ENCODE measurements at places on chromosomes 11 and 22. TPM values are rescaled to one million over a fixed set of nuclear protein-coding genes. Genes with fewer than 3 reads are reported as not detected.

GRCh38 chr11:108369064-108369463, 98.3 kb downstream of the C11orf65 start:
- H3K4me1 ChIP-seq, result no peaks in the 10 kb centered on the region
- H3K36me3 ChIP-seq, result peaks cover 8% of the 10 kb centered on the region
- no peaks in the 10 kb centered on the region for H3K27me3 ChIP-seq
- no peak overlapping the region for H3K4me3 ChIP-seq
- no peak for DNase-seq
- no peak overlapping the region for H3K27ac ChIP-seq

DNA sequence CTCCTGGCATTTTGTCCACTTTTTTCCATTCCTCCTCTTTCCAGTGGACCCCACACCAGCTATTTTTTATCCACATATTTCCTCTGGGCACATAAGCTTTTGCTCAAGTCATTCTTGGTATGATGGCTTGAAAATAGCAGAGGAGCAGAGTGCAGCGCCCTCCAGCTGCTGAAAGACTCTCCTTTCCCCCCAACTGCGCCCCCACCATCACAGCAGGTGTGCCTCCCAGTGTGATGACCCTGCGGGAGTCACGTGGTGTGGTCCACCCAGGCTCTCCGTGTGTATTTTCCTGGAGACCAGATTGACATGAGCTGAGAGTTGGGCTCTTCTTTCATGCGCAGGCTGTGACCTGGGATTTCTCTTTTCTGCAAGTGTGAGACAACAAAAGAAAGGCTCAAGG, 1241.6 kb downstream of the TBC1D22A start:
- no peaks in the 10 kb centered on the region for H3K36me3 ChIP-seq
- no peak overlapping the region for H3K27ac ChIP-seq
- no peaks in the 10 kb centered on the region for H3K27me3 ChIP-seq
- no peaks in the 10 kb centered on the region for H3K4me1 ChIP-seq
- no peak for DNase-seq

GRCh38 chr22:25368271-25368670, 148.8 kb downstream of the CRYBB2 start:
- no peak for DNase-seq
- no peak overlapping the region for H3K27ac ChIP-seq
- H3K27me3 ChIP-seq, result no peaks in the 10 kb centered on the region
- H3K36me3 ChIP-seq, result no peaks in the 10 kb centered on the region
- H3K4me3 ChIP-seq, result no peak overlapping the region

GRCh38 chr22:49599039-49599438, 228.6 kb downstream of the BRD1 start:
- H3K4me3 ChIP-seq, result no peak overlapping the region
- peaks cover 3% of the 10 kb centered on the region for H3K36me3 ChIP-seq
- no peaks in the 10 kb centered on the region for H3K27me3 ChIP-seq
- H3K4me1 ChIP-seq, result no peaks in the 10 kb centered on the region
- DNase-seq, result no peak
- H3K27ac ChIP-seq, result no peak overlapping the region

DNA sequence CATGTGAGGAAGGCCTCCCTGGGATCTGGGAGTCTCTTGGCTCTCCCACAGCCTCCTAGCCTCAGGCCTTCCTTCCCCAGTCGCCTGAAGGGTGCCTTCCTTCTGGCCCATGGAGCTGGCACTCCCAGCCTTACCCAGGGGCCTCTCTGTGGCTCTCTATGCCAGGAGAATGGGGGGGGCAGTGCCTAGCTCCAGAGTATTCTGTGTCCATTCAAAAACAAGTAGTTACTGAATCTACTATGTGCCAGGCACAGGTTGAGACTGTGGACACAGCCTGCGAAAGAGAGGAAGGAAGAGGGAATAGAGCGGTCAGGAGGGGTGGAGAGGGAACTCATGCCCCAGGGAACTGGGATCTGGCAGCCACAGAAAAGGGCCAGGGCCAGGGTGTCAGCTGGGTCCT, 2.7 kb upstream of the PLA2G3 start:
- no peak for DNase-seq
- no peaks in the 10 kb centered on the region for H3K36me3 ChIP-seq
- H3K27me3 ChIP-seq, result no peaks in the 10 kb centered on the region
- no peak overlapping the region for H3K4me3 ChIP-seq
- H3K27ac ChIP-seq, result no peak overlapping the region

DNA sequence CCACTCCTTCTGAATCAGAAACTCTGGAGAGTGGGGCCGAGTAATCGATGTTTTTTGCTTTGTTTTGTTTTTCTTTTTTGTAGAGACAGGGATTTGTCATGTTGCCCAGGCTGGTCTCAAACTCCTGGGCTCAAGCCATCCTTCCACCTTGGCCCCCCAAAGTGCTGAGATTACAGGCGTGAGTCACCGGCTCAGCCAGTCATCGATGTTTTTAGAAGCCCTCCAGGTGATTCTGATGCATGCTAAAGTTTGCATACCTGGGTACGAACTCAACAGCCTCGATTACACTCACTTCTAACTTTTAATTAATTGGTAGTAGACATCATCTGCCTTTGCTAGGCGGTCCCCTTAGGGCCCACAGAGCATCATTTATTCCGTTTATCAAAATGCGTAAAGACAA, 50.3 kb downstream of the C11orf71 start:
- no peaks in the 10 kb centered on the region for H3K36me3 ChIP-seq
- H3K27ac ChIP-seq, result no peak overlapping the region
- H3K27me3 ChIP-seq, result no peaks in the 10 kb centered on the region
- H3K4me3 ChIP-seq, result no peak overlapping the region

FZD4 gene
- 0.15 TPM for total RNA-seq

RASSF10 gene
- total RNA-seq, result not detected

DNA sequence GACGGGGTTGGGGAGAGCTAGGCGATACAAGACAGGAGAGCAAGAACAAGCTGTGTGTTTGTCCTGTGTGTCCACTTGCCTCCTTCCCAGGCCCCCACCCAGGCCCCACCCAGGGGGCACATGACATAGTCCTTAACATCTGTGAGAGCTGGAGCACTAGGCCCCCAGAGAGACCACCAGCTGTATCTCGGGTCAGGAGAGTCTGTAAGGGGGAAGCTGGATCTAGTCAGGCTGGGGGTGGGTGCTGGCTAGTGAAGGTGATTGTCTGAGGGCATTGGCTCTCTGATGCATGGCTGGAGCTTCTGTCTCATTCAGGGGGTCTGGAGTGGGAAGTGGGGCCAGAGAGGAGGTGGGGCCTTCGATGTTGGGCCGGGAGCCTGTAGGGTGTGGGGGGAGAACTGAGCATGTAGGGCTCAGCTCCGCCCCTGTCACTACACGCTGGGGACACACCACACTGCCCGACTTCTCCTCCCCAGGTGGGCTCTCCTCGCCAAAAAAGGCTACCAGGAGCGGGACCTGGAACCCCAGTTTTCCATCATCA, 571 bp downstream of the P2RX6 start:
- H3K27me3 ChIP-seq, result no peaks in the 10 kb centered on the region
- H3K27ac ChIP-seq, result no peak overlapping the region
- H3K4me3 ChIP-seq, result no peak overlapping the region
- no peaks in the 10 kb centered on the region for H3K36me3 ChIP-seq

GRCh38 chr11:62004473-62004872, 37.0 kb upstream of the FTH1 start:
- no peak overlapping the region for H3K4me3 ChIP-seq
- H3K27ac ChIP-seq, result no peak overlapping the region
- DNase-seq, result no peak
- H3K36me3 ChIP-seq, result no peaks in the 10 kb centered on the region

DNA sequence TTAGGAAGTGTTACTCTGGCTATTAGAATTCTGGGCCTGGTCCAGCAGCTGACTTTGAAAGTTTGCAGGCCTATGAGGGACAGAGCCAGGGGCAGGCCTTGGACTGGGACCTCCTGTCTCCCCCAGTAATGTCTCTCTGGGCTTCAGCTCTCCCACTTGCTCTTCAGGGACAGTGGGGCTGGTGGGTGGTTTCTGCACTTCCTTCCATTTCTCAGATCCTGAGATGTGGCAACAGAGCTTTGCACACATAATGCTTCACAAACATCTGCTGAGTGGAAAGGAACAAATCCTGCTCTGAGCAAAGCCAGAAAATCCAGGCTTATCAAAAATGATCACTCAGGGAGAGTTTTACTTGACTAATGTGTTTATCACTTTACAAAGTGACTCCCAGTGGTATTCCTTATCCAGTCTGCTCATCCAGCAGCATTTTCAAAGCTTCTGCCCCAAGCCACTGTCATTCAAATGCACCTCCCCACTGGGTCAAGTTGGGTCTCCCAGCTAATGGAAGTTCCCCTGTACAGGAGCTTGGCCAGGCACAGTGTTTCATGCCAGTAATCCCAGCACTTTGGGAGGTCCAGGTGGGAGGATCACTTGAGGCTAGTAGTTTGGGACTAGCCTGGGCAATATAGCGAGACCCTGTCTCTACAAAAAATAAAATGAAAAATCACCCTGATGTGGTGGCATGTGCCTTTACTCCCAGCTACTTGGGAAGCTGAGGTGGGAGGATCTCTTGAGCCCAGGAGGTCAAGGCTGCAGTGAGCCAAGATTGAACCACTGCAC, 13.5 kb upstream of the OSBP2 start:
- DNase-seq, result no peak
- H3K36me3 ChIP-seq, result no peaks in the 10 kb centered on the region
- no peaks in the 10 kb centered on the region for H3K27me3 ChIP-seq
- no peak overlapping the region for H3K4me3 ChIP-seq
- no peak overlapping the region for H3K27ac ChIP-seq

DNA sequence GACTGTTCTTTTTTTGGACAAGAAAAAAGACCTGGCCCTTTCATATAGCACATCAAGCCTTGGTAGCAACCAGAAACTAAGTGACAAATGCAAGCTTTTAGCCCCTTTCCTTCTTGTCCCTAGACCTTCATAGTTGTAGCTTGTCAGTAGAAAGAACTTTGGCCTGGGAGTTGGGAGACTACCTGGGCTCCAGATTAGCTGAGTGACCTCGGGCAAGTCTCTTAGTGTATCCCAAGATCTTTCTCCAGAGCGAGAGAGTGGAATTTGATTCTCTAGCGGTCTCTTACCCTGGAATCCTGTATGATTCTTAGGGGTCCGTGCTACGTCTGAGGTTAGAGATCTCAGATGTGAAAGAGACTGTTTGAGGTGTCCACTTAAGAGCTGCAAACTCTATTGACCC, 59.0 kb downstream of the ZNRF3 start:
- H3K27ac ChIP-seq, result no peak overlapping the region
- H3K36me3 ChIP-seq, result no peaks in the 10 kb centered on the region
- no peaks in the 10 kb centered on the region for H3K27me3 ChIP-seq
- DNase-seq, result no peak
- H3K4me3 ChIP-seq, result no peak overlapping the region
- H3K4me1 ChIP-seq, result no peaks in the 10 kb centered on the region

BTBD18 gene
- not detected for total RNA-seq

MS4A15 gene
- total RNA-seq, result not detected

DNA sequence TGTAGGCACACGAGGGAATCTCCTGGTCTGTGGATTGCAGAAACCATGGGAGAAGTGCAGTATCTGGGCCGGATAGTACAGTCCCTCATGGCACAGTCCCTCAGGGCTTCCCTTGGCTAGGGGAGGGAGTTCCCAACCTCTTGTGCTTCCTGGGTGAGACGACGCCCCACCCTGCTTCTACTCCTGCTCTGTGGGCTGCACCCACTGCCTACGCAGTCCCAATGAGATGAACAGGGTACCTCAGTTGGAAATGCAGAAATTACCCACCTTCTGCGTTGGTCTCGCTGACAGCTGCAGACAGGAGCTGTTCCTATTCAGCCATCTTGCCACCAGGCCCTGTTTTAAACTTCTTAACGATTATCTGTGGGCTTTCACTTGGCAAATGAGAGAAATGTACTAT, 157.2 kb upstream of the CARD18 start:
- H3K36me3 ChIP-seq, result no peaks in the 10 kb centered on the region
- no peaks in the 10 kb centered on the region for H3K27me3 ChIP-seq
- H3K4me3 ChIP-seq, result no peak overlapping the region
- no peak overlapping the region for H3K27ac ChIP-seq

DNA sequence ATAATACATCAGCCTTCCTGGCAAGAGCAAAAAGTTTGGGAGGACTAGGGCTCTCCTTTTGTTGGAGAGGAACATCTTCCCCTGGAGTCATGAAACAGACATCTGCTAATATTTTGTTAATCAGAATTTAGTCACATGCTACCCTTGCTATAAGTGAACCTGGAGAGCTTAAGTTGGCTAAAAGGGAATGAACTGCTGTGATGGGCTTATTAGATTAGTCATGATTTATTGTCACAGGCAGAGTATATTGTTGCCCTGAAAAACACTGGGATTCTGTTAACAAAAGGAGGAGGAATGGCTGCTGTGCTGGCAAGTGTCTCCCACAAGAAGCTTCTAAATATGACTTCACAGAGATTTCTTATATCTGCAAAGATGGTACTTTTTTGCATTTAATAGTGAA, 16.0 kb downstream of the TCP11L1 start:
- H3K36me3 ChIP-seq, result peaks cover 23% of the 10 kb centered on the region
- no peak overlapping the region for H3K27ac ChIP-seq
- H3K4me3 ChIP-seq, result no peak overlapping the region
- no peak for DNase-seq
